Iris pigment epithelial cell (primary cell): ENCODE measurements at places on chromosomes 6 and 20.

DNA sequence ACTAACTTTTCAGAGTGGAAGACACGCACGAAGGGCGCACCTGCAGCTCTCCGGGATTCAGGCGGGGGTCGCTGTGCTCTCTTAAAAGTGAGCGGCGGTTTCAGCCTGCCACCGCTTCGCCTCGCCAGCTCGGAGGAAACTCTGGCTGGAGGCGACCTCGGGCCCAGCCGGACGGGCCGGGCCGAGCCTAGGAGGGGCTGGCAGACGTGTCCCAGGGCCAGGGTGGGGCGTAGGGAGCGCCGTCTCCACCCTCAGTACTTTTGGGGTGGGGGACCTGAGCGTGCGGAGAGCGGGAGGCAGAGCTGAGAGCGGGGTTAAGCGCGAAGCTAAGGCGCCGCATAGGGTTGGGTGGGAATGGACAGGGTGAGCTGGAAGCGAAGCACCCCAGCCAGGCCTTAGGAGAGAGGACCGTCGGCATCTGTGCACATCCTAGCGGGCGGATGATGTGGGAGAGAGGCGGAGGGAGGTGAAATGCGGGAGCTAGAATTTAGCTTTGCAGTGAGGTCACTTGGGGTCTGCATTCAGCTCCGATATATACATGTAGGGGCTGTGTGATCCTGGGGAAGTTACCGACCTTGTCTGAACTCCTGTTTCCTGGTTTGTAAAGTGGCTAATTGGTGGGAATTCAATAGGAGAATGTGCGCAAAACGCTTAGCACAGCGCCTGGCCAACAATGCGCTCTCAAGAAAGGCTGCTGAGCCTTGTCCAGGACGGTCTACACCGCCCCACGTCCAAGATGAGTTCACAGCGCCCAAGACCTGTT is 6.5 kb upstream of the TFAP2A start:
- no peak for DNase-seq

GRCh38 chr20:59923514-59923913 is 9.9 kb downstream of the SYCP2 start:
- DNase-seq: no peak

GRCh38 chr6:26258212-26258977 is 106.6 kb upstream of the BTN3A2 start:
- DNase-seq: no peak

DNA sequence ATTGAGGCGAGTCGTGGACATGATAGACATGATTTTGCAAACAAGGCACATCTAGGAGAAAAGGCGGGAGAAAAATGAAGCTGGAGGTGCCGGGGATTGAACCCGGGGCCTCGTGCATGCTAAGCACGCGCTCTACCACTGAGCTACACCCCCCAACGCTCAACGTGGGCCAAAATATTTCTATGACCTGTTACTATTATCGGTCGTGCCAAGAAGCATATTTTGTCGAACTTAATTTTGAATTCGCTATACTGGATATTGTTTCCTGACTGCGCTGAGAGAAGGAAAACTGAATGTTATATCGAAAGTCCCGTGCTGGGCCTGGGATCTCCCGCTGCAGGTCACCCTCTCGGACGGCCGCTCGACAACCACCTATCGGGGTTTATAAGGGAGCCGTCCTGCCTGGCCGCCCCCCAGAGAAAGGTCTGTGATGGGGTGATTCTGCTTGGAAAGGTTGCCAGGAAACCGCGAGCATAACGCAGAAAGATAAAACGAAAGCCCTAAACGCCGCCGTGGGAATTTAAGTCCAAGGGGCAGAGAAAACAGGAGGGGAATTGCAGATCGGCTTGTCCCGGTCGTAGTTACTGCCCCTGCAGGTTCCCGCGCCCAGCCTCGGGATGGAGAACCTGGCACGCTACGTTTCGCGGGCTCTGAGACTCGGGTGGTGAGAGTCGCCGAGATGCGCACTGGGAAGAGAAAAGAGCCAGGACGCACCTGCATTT is 60.0 kb downstream of the TRIM27 start:
- DNase-seq: peak; percentile 78

- DNase-seq: no peak
These were observed 42.9 kb downstream of the HDGFL1 start for GRCh38 chr6:22612236-22612635.

DNA sequence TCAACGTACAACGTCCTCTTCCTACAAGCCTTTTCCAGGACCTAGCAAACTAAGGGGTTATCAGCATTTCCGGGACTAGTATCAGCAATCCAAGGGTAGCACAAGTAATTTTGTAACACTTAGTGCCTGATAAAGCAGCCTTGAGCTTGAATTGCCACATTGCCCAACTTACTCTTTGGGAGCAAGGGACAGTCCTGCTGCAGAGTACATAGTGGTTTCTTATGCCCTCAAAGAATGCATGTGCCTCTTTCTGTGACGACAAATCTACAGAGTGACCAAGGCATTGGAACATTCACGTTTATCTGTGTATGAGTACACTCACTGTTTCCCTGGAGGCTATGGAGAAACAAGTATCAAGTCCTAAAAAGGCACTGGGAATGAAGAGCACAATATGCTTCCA is 3.2 kb upstream of the ID4 start:
- DNase-seq: no peak

GRCh38 chr6:15086348-15087158 is 159.3 kb upstream of the JARID2 start:
- no peak for DNase-seq
